ENCODE measurements at places on chromosomes 16 and 17.

GRCh38 chr17:10177913-10178505, 20.4 kb downstream of the GAS7 start:
- no peak for DNase-seq

DNA sequence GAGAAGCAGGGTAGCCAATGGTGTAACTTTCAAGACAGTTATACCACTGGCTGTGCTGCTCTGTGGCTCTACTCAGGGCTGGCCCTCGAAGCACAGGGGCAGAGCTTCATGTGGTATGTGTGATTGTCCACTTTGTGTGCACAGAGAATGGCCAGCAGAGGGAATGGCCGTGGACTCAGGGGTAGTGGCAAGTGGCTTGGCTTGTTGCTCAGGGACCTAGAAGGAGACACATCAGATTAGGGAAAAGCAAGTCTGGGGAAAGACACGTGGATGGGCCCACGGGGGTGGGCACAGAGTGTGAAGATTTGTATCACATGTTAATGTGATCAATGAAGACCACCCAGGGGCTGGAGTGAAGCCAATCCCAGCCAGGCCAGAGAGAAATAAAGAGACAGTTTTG, 20.0 kb upstream of the XYLT2 start:
- DNase-seq: no peak

DNA sequence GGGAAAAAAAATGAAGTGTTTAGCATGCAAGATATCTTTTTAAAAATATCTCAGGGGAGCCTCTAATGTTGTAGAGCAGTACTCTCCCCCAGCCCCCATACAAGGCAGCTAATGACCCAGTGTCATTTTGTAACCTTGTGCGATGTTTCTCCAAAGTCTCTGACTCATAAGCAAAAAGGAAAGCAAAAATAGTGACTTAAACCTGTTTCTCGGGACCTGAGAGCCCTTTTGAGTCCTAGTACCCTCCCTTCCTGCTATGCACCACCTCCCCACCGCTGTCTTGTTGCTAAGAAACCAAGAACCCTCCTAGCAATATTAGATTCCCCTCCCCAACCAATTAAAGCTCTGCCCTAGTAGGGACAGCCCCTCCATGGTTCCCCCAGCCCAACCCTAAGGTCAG, 2.8 kb downstream of the MYCBPAP start:
- DNase-seq: no peak

DNA sequence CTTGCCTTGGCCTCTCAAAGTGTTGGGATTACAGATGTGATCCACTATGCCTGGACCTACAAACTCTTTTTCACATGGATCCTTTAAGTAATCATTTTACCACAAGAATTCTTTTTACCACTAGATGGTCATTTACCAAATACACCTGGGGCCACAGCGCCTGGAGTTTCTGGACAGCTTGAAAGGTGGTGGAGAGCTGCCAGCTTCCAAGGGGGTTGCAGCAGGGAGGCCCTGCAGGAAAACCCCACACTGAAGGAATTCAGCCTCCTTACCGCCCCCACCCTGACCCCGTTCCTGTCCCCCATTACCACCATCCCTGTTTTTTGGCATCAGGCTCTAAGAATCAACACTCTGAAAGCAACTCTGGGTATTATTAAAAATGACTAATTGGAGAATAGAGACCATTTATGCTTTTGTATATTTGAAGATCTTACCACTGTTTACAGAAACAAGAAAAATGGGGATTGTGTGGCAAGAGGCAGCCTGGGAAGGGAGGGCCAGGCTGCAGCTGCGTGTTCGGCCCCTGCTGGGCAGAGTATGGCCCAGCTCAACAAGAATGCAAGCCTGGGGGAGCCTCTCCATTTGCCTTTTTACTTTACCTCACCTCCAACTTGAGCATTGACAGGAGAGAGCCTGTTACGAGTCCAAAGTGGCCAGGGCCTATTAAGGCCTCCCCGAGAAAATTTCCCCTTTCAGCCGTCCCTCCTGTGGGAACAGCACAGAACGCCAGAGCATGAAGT, 209.9 kb downstream of the ZFHX3 start:
- DNase-seq: no peak

DNA sequence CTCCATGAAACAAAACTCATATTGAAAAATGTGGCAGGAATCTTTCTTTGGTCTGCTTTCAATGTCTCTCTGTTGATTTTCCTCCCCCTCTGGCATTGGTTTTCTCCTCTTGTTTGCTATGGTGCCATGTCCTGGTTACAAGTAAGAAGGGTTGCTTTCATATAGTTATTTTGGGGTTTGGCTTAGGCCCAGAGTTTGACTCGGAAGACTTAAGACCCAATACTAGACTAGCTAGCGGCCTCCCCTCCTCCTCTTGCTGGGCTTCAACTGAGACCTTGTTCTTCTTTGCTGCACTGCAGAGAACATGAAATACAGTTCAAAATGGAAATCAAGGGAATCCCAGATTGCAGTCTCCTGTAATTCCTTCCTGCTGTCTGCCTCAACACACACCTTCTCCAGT, 30.0 kb upstream of the CLEC18A start:
- DNase-seq: no peak

GRCh38 chr17:6712058-6712853, 913 bp downstream of the SLC13A5 start:
- peak; percentile 27 for DNase-seq

GRCh38 chr16:89637379-89637778, 20.1 kb downstream of the CHMP1A start:
- DNase-seq: no peak

DNA sequence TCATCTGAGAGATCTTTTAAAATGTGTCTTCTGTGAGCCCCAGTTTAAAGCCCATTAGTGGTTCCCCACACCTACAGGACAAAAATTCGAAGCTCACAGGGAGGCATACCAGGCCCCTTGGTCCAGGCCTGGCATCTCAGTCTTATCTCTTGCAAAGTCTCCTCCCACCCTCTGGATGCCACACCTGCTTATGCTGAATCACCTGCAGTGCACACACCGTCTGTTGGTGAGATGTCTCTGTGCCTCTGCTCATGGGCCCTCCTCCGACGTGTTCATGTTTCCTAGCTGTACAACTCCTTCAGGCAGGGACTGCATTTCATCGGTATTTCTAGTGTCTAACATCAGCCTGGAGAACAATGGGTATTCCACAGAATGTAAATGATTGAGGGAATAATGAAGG, 41.6 kb downstream of the RNF157 start:
- DNase-seq: no peak

- no peak for DNase-seq
Observed at GRCh38 chr17:9299695-9300094, 275.9 kb downstream of the STX8 start.

- DNase-seq: no peak
Observed at GRCh38 chr16:75868636-75869632, 142.6 kb upstream of the CPHXL start.

- DNase-seq: peak; percentile 94
Observed at GRCh38 chr16:85416228-85417109, 196.7 kb upstream of the GSE1 start.

DNA sequence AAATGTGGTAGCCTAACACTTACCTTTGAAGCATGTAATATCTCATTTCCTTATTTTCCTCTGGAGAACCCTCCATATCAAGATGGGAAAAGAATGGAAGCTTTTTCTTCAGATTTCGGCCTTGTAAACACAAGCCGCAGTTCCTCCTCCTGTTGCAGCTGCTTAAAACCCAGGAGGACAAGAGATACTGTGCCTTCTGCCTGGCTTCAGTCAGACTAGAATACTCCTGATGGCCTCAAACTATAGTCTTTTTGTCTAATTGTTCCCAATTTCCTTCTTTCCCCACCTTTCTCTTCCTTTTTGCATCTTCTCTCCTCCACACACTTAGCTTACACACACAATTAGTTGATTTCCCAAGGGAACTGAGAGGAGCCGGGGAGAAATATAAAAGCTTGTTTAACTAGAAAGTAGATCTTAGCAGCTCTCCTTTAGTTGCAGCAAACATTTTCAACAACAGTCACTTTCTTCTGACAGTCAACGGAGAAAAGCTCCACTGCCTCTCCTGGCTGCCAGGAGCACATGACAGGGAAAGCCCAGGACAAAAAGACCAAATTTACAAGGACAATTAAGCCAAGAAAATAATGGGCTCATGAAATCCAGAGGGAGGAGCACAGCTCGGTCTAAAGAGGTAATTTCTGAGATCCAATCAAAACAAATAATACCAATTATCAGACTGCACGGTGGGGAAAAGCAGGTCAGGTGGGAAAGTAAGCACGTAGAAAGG, 76.4 kb upstream of the C17orf78 start:
- DNase-seq: no peak

GRCh38 chr17:44733753-44734152, 25.0 kb upstream of the ADAM11 start:
- DNase-seq: peak; percentile 50

- DNase-seq: peak; percentile 56
Observed at GRCh38 chr16:30335598-30336474, 19.3 kb downstream of the CD2BP2 start.

- DNase-seq: no peak
Observed at GRCh38 chr17:40522250-40522960, 21.0 kb upstream of the TNS4 start.

GRCh38 chr16:31453255-31454204, 5.8 kb upstream of the ARMC5 start:
- DNase-seq: peak; percentile 70

DNA sequence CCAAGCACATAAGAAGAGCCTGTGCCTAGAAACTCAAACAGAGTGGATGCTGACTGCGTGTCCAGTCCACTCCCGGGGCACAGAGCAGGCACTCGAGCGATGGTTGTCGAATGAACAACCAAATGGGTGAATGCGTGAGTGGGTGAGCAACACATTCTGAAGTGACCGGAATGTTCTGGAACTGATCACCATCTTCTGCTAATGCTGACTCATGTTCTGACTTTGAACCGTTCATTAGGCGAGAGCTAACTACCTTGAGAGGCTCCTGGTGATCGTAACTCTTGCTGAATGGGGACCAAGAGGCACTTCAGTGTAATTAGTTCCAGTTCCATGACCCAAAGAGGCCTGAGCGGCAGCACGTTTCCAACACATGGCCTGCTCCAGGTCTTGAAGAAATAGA, 37.9 kb downstream of the IRF8 start:
- no peak for DNase-seq

GRCh38 chr16:56960681-56961281, 969 bp upstream of the CETP start:
- no peak for DNase-seq

- no peak for DNase-seq
Observed at GRCh38 chr16:31916056-31916488, 42.5 kb downstream of the ZNF267 start.

GRCh38 chr17:21539146-21539545, 153.2 kb upstream of the KCNJ18 start:
- DNase-seq: no peak

- DNase-seq: peak; percentile 30
Observed at GRCh38 chr17:78654325-78654724, 77.1 kb upstream of the DNAH17 start.

DNA sequence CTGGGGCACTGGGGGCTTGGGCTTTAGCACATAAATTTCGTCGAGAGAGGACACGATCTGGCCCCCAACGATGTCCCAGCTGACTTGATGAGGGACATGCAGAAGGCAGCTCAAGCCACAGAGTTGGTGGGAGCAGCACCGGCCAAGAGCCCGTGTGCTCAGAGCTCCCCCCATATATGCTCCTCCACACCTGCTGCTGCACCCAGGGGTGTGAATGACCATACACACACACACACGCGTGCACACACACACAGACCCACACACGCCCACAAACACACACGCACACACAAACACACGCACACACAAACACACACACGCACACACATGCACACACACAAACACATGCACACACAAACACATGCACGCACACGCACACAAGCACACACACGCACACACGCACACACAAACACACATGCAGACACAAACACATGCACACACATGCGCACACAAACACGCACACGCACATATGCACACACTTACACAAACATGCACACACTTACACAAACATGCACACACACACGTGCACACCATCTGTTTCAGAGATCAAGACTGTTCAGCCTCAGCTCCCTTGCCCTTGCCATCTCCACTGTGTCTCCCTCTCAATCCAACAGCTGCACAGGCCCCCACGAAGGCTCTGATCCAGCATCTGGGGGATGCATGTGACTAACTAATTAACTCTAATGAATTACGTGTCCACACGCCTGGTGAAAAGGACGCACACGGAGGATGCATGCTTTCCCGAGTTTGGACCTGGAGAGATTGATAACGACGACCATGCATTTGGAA, 85.6 kb upstream of the TNRC6C start:
- no peak for DNase-seq

DNA sequence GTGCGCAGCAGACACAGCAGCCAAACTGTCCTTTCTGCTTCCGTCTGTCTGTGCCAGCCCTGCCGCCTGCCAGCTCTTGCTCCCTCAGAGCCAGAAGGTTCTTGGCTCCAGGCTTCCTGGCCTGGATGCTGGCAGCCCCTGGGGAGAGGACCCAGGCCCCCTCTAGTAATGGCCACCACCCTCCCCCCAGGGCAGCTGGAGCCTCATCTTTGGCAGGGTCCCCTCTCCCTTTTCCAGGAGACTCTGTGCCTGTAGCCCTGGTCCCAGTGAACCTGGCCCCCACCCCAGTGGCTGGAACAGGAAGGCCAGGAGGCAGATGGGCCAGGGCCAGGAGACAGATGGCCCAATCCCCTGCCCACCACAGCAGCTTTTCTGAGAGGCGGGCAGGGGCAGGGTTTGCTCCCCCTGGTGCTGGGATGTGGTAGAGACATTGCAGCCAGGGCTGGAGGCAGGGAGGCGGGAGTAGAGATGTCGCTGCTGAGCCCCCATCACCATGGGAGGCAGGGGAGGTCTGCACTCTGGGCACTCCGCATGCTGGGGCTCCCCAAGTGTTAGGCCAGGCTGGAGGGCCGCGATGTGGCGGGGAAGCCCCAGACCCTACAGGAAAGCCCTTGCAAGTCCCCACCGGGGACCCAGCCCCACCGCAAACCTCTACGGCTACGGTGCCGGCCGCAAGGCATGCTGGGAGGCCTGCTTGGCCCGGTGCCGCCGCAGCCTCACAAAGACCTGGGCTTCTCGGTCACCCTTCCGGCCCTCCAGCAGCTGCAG, 16.7 kb downstream of the UNC13D start:
- DNase-seq: peak; percentile 81

DNA sequence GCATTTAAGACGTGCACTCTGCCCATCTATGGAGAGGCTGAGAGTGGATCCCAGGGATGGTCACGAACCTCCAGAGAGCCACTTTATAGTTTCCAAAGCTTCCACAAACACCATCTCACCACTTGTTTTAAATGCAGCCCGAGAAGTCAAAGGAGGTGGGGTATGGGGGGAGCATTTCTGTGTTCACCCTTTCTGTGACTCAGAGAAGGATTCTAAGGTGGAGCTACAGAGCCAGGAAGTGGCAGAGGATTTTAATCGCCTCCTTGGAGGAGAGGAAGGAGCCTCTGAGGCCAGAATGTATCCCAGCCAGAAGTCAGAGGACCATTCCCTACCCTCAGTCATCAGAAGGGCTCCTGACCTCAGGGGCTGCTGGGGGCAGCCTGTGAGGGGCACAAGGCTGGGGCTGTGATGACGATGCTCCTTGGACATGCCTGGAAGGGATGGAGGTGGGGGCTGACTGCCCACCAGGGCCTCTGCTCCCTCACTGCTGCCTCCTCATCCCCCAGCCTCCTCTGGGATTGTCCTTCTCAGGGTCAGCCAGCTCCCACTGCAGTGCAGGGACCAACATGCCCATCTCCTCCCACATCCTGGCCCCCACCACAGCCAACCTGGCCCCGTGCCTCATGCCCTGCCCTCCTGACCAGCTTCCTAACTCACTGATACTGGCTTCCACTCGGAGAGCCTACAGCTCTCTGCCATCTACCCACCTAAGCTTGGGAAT, 2.8 kb downstream of the XYLT2 start:
- no peak for DNase-seq
